ENCODE measurements at places on chromosomes 2 and 18.

DNA sequence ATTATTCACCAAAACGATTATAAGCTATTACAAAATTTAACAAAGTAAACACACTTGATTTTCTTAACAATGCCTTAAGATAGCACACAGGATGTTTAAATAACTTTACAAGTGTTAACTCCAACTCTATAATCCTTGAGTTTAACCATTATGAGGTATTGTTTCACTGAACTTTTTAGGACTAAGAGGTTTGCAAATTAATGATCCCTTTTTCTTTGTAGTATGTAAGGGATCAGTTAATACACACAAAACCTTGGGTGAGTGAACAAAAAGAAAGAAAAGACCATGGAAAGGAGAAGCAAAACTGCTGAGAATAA, 21.5 kb upstream of the TFPI start:
- DNase-seq = no peak

DNA sequence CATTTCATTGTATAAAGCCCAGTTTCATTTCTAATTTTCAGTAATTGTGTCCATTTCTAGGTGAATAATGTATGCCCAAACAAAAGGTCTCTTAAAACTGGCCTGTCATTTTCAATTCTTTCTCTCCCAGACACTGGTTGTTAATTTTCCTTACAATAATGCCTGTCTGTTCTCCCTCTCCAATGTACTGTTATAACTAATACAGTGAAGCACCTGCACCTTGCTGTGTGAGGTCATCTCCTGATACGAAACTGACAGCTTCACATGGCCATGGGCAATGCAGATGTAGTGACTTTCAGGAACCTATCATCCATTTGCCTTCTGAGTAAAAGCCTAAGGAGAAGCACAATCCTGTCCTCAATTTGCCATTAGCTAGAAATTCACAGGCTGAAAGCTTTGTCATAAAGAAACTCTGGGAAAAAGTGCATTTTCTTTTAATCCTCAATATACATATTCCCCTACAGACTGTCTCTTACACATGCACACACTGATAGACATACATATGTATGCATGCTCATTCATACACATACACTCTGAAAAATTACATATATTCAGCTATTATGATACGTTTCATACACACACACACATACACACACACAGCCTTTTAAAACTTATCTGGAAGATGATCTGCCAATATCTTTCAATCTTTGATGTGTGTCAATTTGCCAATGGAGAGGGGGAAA, 1030.3 kb downstream of the TDRD15 start:
- no peak for DNase-seq

DNA sequence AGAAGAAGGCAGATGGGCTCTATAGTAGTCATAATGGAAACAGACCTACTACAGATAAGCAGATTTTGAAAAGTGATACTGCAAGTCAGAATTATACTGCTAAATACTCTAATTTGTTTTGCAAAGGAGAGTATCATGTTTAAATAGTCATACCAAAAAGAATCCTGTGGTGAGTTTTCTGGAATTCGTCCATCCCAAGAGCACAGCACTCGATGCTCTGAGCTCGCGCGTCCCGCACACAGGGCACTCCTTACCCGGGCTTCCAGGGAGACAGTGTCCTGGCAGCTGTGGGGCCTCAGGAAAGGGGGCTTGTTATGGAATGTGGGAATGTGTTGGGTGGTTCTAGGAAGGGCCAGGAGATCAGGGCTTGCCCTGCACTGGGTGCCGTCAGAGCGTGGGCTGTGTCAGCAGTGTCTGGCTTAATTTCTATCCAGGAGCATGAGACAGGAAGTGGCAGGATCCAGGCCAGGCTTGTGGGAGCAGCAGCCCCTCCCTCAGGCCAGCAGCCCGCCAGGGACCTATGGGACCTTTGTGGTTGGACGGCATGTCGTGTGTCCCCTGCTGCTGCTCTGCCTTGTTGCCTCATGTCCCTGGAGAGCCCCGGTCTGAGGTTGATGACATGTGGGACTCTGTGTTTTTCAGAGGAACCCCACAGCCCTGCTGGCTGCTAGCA, 193.2 kb upstream of the TPO start:
- peak; percentile 60 for DNase-seq

GRCh38 chr2:149467436-149467835, 120.1 kb downstream of the MMADHC start:
- no peak for DNase-seq

DNA sequence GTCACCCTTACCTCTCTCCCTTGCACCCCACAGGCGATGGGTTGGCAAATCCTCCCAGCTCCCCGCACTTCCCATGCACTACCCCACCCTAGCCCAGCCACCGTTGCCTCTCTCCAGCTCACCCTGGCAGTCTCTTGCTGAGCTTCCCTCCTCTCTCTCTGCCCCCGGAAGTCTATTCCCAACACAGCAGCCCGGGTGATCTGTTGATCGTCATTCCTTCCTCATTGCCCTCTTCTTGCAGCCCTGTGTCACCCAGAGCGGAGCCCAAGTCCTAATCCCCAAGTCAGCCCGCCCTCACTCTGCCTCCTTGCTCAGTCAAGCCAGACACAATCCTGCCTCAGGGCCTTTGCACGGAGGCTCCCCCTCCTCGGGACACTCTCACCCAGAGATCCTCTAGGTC, 55.2 kb downstream of the CIB4 start:
- no peak for DNase-seq

DNA sequence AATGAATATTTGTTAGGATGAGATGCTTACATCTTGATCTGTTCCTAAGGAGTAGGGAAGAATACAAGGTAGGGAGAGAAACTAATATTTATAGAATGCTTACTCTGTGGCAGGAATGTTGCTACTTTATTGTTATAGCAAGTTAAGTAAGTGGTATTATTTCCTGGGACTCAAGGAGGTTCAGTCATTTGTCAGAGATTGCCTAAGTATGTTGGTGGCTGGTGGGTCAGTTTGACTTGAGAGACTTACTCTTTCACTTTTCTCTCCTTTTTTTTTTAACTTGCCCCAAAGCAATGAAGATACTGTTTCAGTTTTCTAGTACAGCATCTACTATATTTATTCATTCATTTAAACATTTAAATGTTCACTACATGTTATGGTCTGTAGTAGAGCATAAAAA, 209.2 kb upstream of the STON1 start:
- DNase-seq = peak; percentile 12

DNA sequence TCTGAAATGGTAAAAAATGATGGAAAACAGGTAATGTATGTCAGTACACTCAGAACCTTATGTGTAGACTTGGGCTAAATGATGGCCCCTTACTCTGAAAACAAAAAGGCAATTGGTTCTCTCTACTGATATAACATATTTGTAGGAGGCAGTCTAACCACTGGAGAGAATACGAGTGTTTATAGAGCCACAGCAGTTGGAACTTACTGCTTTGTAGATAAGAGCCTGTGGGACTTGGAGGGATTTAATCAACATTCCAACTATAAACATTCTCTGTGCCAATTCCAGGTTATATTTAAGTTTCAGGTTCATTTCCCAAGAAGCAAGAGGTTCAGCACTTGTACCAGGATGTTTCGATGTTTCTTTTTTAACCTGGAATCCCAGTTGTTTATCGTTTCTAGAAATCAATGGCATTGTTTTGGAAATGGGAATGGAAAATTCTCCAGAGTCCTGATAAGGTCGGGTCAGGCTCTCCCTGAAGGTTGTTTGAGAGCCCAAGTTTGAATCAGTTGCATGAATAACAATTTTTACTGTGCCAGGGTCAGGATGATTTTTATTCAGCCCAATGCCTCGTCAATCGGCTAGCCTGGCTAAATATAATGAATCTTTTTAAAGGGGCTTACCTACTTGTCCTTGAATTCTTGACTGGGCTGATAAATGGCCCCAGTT, 278.4 kb upstream of the FAM98A start:
- no peak for DNase-seq

DNA sequence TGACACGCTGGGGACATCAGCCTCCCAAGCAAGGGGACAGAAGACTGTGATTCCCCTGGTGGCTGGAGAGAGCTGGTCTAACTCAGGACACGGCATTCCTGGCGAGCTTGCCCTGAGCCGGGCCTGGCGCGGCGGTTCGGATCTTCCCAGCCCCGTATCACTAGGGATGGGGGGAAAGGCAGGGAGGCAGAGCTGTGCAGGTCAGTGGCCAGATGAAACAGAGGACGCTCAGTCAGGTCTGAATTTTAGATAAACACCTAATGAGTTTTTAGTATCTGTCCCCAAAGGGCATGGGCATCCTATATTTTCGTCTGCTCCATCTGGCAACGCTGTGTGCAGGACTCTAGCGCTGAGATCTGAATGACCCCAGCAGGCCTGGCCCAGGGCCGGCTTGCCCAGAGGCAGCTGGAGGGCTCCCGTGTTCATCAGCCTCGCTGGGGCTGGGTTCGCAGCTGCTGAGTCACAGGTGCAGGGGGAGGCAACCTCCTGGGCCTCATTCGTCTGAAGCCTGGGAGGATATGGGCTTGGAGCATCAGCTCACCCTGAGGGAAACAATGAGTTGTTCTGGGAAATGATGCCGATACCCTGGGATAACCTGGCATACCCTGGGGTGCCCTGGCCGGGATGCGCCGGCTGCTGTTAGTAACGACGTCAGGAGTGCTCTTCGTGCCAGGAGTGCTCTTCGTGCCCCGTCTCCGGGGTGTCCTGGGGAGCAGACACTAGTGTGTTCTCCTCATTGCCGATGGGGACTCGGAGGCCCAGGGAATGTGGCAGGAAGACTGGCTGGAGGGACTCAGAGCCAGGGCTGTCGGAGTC, 48.1 kb upstream of the HPCAL1 start:
- DNase-seq = peak; percentile 44

DNA sequence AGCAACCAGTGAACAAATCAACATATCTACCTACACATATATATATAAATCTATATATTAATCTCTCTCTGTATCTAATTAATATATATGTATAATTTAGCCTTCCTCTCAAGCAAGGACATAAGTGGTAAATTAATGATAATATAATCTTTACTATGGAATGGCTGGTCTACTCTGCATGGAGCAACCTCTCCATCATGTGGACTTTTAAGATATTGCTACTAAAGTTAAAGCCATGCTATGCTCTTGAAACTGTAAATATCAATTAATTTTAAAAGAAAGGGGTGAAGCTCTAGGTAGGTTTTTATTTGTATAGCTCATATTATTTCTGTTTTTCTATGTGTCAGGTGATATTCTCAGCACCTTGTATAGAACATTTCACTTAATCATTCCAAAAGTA, 147.0 kb downstream of the PPP1R1C start:
- peak; percentile 17 for DNase-seq

GRCh38 chr2:143524559-143525401, 395.6 kb downstream of the ARHGAP15 start:
- DNase-seq = peak; percentile 15

DNA sequence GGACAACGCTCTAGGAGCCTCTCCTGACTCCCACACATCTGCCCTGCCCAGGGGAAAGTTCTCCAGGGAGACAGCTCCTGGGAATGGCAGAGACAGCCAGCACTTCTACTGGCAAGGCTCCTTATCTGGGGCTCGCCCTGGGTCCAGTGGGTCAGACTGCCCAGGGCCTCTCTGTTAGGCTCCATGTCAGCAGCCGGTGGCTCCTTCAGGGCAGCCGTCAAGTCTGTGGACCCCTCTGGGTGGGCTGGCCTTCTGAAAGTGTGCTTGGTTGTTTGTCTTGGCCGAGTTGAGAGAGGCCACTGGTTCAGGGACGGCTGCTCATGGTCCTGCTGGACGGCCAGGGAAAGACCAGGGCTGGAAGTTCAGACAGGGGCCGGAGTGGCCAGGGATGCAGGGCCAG, 65.6 kb downstream of the RPIA start:
- DNase-seq = no peak

- DNase-seq = no peak
Measured at GRCh38 chr18:5457462-5457957, 86.3 kb downstream of the EPB41L3 start.

GRCh38 chr18:49139766-49140165, 189.0 kb upstream of the SMAD7 start:
- DNase-seq = no peak

DNA sequence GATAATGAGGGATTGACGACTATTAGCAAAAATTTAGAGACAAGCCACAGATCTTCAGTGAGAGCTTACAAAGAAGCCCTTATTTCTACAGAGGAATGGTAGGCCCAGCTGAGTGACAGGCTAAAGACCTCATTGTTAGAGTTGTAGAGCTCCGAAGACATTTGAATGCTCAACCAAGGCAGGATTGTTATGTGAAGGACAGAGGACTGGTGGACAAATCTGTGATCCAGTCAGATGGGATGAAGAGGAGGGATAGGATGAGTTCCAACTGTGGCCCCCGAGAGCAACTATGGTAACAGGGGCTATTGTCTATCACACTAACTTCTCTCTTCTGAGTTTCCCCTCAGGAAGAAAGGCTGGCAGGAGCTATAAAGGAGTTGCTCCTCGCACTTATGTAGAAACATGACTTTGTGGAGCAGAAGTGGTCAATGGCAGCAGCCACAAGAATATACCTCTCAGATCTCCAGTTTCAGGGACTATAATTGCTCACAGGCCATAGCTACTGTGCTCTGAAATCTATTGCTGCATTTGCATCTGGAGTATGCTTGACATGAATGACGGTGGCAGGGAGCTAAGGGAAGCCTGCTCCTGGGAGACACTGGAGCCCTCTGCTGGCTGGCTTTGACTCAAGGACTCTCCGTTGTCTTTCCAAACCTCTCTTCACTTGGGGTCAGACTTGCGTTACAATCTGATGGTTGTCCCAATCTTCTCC, 50.3 kb upstream of the GREB1L start:
- DNase-seq = peak; percentile 63

DNA sequence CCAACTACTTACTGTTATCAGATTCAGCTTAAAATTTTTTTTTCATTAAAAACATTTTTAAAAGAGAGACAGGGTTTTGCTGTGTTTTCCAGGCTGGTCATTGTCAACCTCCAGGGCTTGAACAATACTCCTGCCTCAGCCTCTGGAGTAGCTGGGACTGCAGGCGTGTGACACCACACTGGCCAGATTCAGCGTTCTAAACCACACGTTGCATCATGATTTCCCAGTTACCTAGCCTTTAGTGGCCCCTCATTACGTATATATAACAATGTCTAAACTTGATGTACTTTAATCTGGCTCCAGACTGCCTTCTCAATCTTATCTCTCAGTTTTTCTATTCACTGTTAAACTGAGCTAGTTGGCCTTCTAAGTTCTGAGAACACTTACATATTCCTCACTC, 89.6 kb downstream of the COMMD1 start:
- DNase-seq = no peak

DNA sequence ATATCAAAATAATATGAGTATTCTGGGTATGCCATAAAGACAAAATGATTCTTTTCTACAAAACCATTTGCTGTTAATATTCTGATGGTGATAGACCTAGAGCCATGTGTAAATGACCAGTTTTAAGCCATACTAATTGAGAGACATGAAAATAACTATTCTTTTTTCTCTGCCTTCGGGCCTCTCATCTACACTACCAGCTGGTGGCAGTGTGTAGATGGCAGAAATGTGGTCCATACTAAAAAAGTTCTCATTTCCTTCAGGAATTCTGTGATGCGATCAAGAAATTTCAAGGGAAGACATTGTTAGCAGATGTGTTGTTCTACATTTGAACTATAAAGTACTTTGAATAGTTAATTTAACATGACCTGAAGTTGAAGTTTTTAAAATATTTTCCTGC, 485.2 kb downstream of the TRIB2 start:
- DNase-seq = no peak

Measured in EL (cell line).